ENCODE measurements at places on chromosomes 3 and 15. TPM values are rescaled to one million over a fixed set of nuclear protein-coding genes. Genes with fewer than 3 reads are reported as not detected.

TTLL13 gene
- not detected for total RNA-seq

POLG gene
- 91.8 TPM for total RNA-seq

BUB1B gene
- 78.3 TPM for total RNA-seq

CAV3 gene
- total RNA-seq, result not detected

PARP15 gene
- 0.57 TPM for total RNA-seq
